ENCODE measurements at places on chromosomes 5 and 9. TPM values are rescaled to one million over a fixed set of nuclear protein-coding genes. Genes with fewer than 3 reads are reported as not detected.

The CMYA5 gene
- under 0.01 TPM for total RNA-seq

The VLDLR gene
- total RNA-seq, result 12.2 TPM

The GLRA1 gene
- total RNA-seq, result not detected

The LAMC3 gene
- 1.1 TPM for total RNA-seq

The NUTM2G gene
- total RNA-seq, result not detected

The CD180 gene
- total RNA-seq, result not detected

The IL33 gene
- not detected for total RNA-seq

The TYRP1 gene
- not detected for total RNA-seq

The C9orf153 gene
- not detected for total RNA-seq

The BARHL1 gene
- total RNA-seq, result not detected

The DPYSL3 gene
- 275 TPM for total RNA-seq

The HTR4 gene
- not detected for total RNA-seq

The CCDC69 gene
- 0.98 TPM for total RNA-seq

The DRD1 gene
- total RNA-seq, result not detected

The PCDHGB7 gene
- 5.1 TPM for total RNA-seq

The MOB3B gene
- 0.98 TPM for total RNA-seq

The THBS4 gene
- total RNA-seq, result 0.33 TPM

The GOLM1 gene
- 69.3 TPM for total RNA-seq

The LHX6 gene
- total RNA-seq, result under 0.01 TPM

The TAL2 gene
- not detected for total RNA-seq

The HAPLN1 gene
- total RNA-seq, result 0.76 TPM

The ORM2 gene
- total RNA-seq, result not detected

The ADGRV1 gene
- total RNA-seq, result 0.81 TPM

The PKD2L2 gene
- not detected for total RNA-seq

Measured in mesangial cell (primary cell).